ENCODE measurements at places on chromosomes 7 and 10.

DNA sequence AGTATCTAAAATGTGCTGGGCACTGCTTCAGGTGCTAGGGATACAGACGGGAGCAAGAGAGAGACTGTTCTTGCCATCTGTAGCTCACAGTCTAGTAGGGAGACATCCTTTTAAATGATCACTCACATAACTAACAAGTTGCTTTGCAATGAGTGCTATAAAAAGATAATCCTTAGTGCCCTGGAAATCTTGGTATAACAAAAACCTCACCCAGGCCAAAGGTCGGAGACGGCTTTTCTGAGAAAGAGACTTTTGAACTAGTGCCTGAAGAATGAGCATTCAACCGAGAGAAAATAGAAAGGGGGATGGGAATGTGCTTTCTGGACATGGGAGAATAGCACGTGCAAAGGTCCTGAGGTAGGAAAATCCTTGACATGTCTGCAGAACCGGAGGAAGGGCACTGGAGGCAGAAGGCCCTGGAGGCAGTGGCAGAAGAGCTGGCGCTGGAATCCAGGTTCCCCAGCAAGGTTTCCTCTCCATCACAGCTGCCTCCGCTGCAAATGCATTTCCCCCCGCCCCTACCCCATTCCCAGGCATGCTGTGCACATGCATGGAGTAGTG is 89.4 kb downstream of the COL13A1 start:
- DNase-seq: no peak

DNA sequence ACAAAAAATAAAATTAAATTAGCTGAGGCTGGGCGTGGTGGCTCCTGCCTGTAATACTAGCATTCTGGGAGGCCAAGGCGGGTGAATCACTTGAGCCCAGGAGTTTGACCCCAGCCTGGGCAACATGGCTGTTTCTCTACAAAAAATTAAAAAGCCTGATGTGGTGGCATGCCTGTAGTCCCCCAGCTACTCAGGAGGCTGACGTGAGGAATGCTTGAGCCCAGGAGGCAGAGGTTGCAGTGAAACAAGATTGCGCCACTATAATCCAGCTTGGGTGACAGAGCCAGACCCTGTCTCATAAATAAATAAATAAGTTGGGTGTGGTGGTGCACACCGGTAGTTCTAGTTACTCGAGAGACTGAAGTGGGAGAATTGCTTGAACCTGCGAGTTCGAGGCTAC is 65.1 kb downstream of the GNA12 start:
- DNase-seq: no peak

- no peak for DNase-seq
Observed at GRCh38 chr7:107712896-107713295, 31.0 kb upstream of the CBLL1 start.

DNA sequence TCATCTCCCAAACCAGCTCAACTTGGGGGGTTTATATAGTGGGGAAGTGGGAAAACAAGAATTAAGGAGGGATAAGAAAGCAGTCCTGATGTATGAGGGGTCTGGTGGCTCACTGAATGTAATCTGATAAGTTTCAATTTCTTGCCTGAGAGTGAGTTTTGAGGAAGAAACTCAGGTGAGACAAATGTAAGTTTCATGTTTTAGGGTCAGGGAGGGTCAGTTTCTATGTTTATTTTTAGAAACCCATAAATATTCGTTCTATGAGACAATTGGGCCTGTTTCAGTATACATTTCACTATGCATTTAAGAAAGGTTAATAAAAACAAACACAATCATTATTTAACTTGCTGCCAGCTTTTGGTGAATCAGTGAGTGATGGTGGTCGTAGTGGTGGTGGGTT is 128.0 kb upstream of the MBL2 start:
- DNase-seq: no peak

GRCh38 chr7:17185690-17186070 is 112.8 kb upstream of the AHR start:
- no peak for DNase-seq

GRCh38 chr7:112036071-112036470 is 170.1 kb downstream of the DOCK4 start:
- no peak for DNase-seq

DNA sequence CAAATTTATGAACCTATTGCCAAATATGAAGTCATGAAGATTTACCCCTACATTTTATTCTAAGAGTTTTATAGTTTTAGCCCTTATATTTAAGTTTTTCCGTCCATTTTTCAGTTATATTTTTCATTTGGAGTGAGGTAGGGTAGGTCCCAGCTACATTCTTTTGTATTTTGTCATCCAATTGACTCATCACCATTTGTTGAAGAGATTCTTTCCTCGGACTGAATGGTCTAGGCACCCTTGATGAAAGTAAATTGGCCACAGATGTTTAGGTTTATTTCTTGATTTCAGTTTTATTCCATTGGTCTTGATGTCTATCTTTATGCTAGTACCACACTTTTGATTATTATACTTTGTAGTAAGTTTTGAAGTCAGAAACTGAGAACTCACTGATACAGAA is 22.7 kb downstream of the CYP2C19 start:
- no peak for DNase-seq

DNA sequence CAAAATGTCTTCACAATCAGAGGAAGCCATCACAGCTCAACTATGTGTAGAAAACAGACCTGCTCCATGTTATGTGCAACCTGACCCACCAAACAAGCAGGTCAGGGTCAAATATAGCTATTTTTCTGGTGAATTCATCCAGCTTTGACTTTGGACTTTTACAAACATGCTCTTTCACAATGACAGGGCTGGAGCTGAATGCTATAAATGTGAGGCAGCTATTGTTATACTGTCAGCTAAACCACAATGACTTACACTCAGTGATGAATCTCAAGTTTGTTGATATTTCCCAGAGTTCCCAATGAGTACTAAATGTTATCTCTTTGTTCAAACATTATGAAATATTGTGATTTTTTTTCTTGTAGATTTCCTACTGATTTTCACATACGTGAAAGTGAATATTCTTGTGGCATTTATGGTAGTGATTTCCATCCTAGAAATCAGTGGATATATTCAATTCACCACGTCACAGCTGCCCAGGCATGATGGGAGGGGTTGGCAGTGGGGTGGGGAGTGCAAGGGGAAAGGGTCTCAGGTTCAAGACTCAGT is 2.5 kb upstream of the ITIH2 start:
- DNase-seq: no peak

DNA sequence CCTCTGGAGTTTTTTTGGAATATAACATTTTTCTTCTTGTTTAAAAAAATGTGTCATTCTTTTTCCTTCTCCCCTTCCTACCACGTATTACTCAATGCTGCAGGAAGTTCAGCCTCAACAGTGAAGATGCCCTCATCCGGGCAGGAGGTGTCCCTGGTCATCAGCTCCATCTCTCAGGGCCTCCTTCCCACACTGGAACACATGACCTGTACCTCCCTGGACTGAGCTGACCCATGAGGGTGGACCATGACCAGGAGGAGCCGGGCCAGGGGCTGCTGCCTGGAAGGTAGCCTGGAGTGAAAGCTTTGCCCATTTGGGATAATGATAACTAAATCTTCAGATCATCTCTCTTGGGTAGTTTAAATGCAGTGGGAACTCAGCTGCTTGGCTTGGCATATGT is 316.5 kb upstream of the ZMIZ1 start:
- no peak for DNase-seq
